ENCODE measurements at places on chromosomes 7 and 10.

- DNase-seq, result no peak
Observed at GRCh38 chr10:23442936-23443335, 4.1 kb downstream of the OTUD1 start.

DNA sequence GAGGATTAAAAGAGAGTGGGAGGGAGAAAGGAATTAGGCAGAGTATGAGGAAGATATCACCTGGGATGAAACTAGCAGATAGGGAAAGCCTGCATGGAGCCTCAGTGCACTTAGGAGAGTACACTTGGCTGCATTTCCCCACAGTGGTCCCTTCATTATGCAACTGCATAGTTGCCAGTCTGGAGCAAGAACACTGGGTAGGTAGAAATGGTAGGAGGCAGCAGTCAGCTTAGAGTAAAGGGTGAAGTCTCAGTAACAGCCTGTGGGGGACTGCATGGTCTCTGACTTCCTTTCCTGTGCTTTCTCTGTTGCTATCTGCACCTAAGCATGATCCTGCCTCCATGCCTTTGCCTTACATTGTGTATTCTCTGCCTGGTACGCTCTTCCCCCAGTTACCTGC, 14.0 kb upstream of the PCGF5 start:
- DNase-seq, result no peak

DNA sequence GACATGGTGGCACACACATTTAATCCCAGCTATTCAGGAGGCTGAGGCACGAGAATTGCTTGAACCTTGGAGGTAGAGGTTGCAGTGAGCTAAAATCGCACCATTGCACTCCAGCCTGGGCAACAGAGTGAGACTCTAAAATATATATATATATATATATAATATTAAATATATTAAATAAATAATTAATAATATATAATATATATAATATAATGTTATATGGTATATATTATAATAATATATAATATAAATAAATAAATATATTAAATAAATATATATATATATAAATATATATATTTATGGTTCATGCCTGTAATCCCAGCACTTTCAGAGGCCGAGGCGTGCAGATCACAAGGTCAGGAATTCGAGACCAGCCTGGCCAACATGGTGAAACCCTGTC, 33.9 kb upstream of the PBLD start:
- no peak for DNase-seq

GRCh38 chr10:70405037-70405824, 1.3 kb downstream of the EIF4EBP2 start:
- DNase-seq, result no peak

- DNase-seq, result no peak
Observed at GRCh38 chr7:150721970-150722373, 5.6 kb downstream of the GIMAP1 start.

GRCh38 chr7:102981451-102981850, 68.7 kb downstream of the LRRC17 start:
- DNase-seq, result no peak

GRCh38 chr10:95097805-95098204, 28.5 kb upstream of the CYP2C8 start:
- DNase-seq, result no peak

DNA sequence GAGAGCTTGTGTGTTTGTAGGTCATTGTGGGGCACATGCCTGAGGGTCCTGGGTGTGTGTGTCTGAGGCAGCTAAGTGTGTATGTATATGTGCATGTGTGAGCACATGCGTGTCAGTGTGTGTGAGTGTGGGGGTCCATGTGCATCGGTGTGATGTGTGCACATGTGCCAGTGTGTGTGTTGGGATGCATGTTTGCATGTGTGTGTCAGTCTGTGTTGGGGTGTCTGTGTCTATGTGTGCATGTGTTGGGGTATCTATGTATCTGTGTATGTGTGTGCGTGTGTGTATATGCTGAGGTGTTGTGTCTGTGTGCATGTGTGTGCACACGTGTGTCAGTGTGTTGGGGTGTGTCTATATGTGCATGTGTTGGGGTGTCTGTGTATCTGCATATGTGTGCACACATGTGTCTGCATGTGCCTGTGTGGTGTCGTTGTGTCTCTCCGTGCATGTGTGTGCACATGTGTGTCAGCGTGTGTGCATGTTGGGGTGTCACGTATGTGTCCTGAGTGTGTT, 33.3 kb downstream of the PWWP2B start:
- DNase-seq, result no peak

- DNase-seq, result no peak
Observed at GRCh38 chr7:123872908-123873307, 27.9 kb downstream of the HYAL4 start.

- DNase-seq, result no peak
Observed at GRCh38 chr7:101330011-101330484, 8.4 kb upstream of the IFT22 start.

DNA sequence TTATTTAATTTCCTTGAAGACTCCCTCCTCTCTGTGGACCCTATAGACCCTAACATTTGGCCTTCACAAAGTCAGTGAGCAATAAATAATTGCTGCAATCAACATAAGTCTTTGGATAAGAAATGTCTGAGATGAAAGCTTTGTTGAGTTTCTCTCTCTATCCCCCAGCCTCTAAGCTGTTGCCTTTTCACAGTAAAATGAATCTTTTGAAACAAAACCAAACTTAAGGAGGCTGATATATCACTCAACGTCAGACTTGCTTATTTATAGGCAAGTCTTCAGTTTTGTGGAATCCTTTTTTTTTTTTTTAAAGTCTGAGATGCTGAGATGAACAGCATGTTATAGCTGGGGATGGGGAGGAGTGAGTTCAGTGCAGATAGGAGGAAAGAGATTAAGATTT, 10.0 kb downstream of the CPED1 start:
- DNase-seq, result no peak
